ENCODE measurements at places on chromosomes 3 and 15. TPM values are rescaled to one million over a fixed set of nuclear protein-coding genes. Genes with fewer than 3 reads are reported as not detected.

Gene USP13
- 3.3 TPM for total RNA-seq

Gene LYZL4
- not detected for total RNA-seq

Gene RAB6B
- total RNA-seq = 2.6 TPM

Gene CPEB1
- total RNA-seq = 8.7 TPM

Gene CIDEC
- total RNA-seq = not detected

Gene MKRN3
- 1.3 TPM for total RNA-seq

Gene SLC28A1
- total RNA-seq = not detected

Gene DUOXA2
- total RNA-seq = not detected

Gene ACY1
- total RNA-seq = 170 TPM

Gene ARGFX
- total RNA-seq = not detected

Gene SLC22A14
- 0.75 TPM for total RNA-seq

Gene TNFSF10
- total RNA-seq = 2.8 TPM

Gene CCR9
- total RNA-seq = not detected

Gene TM4SF18
- not detected for total RNA-seq

Gene C2CD4A
- total RNA-seq = not detected

Gene CSPG5
- total RNA-seq = 0.99 TPM

Gene B3GALNT1
- 18.2 TPM for total RNA-seq

Gene CCDC54
- total RNA-seq = not detected

Gene MME
- 94.5 TPM for total RNA-seq

Gene ISL2
- total RNA-seq = not detected

Gene RASGRF1
- total RNA-seq = 0.33 TPM

Gene FANCD2OS
- not detected for total RNA-seq

Gene KAT2B
- total RNA-seq = 16.2 TPM

Gene TPRG1
- total RNA-seq = 0.11 TPM

Gene INKA1
- 17.3 TPM for total RNA-seq

Gene ABI3BP
- total RNA-seq = 2.0 TPM

Data from mammary epithelial cell (primary cell).